HCT116 (cell line): ENCODE measurements at places on chromosomes 7 and 10. TPM values are rescaled to one million over a fixed set of nuclear protein-coding genes. Genes with fewer than 3 reads are reported as not detected.

Gene FBXL13
- 1.0 TPM for total RNA-seq

Gene CYP2C19
- not detected for total RNA-seq

Gene DENND2A
- total RNA-seq = 0.12 TPM

Gene LBX1
- not detected for total RNA-seq

DNA sequence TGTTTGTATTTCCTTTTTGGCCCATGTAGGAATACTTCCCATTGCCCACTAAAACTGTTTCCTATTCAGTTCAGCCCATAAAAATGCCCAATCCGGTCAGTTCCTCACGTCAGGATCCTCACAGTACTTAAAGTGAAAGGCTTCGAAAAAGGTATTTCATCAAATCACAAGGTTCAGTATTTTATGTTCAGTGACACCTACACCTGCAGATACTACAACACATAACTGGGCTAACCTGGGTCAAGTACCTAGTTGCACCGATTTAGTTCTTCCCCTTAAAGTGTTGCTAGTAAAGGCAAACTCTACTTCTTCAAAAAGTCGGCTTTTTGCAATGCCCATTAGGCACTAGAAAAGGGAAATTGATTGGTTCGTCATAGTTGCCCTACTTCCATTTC, 1.1 kb downstream of the SNX13 start:
- DNase-seq = no peak

DNA sequence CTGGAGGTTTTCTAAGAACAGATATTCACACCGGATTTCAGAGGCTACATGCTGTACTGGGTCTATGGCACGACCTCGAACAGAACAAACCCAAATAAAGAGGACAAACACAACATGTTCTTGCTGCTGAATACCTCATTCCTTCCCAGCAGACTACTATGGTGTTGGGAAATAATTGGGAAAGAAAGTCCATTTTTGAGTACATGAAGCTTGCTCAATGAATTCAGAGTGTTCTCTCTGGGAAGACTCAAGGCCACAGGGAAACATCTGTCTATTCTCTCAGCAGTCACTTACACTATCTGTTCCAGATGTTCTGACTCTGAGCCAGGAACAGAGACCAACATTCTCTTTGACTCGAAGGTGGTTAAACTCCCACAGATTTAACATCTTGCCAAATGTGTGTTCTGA, 30.9 kb downstream of the LAMB1 start:
- DNase-seq = no peak

- no peak for DNase-seq
Observed at GRCh38 chr7:91504919-91505318, 240.7 kb downstream of the FZD1 start.

DNA sequence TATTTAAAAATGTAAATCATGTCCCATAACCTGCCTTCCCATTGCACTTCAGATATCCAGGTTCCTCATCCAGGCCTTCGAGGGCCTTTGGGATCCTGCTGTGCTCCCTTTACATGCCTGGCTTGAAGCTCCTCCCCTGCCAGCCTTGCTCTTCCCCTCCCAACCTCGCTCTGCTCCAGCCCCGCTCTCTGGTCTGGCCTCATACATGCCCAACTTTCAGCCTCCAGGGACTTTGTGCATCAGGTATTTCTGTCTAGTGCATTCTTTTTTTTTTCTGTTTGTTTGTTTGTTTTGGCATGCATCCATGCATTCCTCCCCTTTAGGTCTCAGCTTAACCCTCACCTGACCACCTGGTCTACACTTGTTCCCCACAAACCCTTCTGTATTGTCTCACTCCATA, 160.3 kb downstream of the SNX10 start:
- no peak for DNase-seq

DNA sequence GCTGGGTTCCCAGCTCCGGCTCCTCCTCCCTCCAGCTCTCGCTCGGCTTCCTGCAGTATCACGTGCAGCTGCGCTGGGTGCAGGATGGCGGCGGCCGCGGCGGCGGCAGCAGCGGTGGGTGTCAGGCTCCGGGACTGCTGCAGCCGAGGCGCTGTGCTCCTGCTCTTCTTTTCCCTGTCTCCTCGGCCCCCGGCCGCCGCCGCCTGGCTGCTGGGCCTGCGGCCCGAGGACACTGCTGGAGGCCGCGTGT, at the start of gene CNNM1:
CNNM1 (plus strand) TSS at position 53 of the 250 bp plus-strand sequence; CDS start at position 85, 32 bp downstream.
- DNase-seq = no peak

GRCh38 chr7:143381427-143382125, 431 bp downstream of the ZYX start:
- DNase-seq = no peak

GRCh38 chr7:137692399-137692798, 154.4 kb downstream of the DGKI start:
- DNase-seq = no peak

GRCh38 chr7:116522247-116522646, 2.6 kb upstream of the CAV1 start:
- DNase-seq = peak; percentile 69

GRCh38 chr10:103580430-103580829, 86.9 kb downstream of the NEURL1 start:
- no peak for DNase-seq

DNA sequence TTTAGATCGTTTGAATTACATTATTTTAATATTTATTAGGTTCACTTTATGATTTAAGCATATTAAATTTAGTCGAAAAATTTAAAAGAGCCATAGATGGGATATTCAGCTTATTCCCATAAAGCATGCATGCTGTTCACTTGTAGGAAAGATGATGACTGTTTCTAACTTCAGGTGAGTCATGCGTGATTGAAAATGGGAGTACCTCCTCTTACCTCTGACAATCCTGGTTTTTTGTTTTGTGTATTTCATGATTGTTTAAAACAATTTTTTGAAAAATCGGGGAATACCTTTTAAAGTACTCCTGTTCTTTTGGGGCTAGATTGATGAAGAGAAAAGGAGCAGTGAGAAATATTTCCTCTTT, 1.4 kb downstream of the TNKS2 start:
- DNase-seq = no peak

- no peak for DNase-seq
Observed at GRCh38 chr10:73744664-73744975, 448 bp downstream of the SEC24C start.

- no peak for DNase-seq
Observed at GRCh38 chr7:136392856-136393255, 415.7 kb upstream of the MTPN start.

DNA sequence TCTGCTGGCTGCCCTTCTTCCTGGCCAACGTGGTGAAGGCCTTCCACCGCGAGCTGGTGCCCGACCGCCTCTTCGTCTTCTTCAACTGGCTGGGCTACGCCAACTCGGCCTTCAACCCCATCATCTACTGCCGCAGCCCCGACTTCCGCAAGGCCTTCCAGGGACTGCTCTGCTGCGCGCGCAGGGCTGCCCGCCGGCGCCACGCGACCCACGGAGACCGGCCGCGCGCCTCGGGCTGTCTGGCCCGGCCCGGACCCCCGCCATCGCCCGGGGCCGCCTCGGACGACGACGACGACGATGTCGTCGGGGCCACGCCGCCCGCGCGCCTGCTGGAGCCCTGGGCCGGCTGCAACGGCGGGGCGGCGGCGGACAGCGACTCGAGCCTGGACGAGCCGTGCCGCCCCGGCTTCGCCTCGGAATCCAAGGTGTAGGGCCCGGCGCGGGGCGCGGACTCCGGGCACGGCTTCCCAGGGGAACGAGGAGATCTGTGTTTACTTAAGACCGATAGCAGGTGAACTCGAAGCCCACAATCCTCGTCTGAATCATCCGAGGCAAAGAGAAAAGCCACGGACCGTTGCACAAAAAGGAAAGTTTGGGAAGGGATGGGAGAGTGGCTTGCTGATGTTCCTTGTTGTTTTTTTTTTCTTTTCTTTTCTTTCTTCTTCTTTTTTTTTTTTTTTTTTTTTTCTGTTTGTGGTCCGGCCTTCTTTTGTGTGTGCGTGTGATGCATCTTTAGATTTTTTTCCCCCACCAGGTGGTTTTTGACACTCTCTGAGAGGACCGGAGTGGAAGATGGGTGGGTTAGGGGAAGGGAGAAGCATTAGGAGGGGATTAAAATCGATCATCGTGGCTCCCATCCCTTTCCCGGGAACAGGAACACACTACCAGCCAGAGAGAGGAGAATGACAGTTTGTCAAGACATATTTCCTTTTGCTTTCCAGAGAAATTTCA, 1.7 kb downstream of the ADRB1 start:
- DNase-seq = no peak
